ENCODE measurements at places on chromosomes 12 and 14.

DNA sequence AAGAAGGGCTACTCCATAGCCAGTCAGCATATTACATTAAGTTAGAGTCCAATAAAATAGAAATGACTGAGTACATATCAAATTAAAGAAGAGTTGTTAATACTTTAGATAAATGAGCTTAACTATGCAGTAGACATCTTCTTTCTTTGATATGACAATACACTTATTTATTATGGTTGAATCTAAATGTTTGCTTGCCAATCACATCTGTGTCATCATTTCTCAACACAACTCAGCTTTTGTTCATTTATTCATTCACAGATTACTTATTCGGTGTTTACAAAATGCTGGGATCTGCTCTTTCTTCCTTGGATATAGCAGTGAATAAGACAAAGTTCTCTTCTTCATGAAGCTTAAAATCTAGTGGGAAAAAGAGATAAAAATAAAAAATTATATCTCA is 614.6 kb upstream of the ATP2B1 start:
- no peak for DNase-seq

DNA sequence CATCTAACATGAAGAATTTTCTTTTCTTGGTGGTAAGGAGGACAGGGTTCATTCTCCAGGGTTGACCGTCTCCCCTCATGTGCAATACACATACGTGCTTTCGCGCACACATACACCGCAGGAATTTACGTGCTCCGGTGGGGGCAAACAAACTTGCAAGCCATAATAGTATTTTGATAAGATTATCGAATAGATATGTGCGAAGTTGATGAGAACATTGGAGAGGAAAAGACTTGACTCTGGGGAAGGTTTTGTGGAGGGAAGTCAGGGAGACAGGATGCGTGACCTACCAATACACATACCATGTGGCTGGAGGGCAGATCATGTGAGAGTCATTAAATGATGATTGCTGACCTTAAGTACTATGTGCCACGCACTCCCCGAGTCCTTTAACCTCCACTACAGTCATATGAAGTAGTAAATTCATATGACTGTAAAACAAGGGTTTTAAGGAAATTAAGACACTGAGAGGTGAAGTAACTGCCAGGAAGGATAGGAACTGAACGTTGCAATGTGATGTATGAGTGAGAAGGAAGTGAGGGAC is 921 bp downstream of the RAD51B start:
- DNase-seq, result peak; percentile 49

DNA sequence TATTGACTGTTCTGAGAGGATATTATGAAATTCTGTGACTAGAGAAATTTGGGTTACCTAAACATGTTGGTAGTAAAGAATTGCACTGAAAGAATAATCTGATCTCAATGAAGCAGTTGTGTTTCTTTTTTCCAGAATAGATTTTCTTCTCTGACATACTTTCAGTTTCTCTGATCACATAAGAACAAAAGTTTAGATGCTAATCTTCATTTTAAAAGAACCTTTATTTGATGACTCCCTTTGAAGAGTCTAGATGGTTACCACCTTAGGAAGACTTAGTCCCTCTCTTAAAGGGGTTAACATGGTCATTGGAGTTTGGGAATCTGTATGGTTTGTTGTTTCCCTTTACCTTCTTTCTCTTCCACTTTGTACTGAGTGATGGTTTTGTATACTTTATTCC is 58.6 kb downstream of the MON2 start:
- no peak for DNase-seq

GRCh38 chr12:33654313-33654712 is 214.7 kb upstream of the SYT10 start:
- no peak for DNase-seq

GRCh38 chr12:46259071-46259470 is 9.8 kb downstream of the SLC38A1 start:
- no peak for DNase-seq

- no peak for DNase-seq
Observed at GRCh38 chr14:32633224-32633859, 304.2 kb downstream of the AKAP6 start.

DNA sequence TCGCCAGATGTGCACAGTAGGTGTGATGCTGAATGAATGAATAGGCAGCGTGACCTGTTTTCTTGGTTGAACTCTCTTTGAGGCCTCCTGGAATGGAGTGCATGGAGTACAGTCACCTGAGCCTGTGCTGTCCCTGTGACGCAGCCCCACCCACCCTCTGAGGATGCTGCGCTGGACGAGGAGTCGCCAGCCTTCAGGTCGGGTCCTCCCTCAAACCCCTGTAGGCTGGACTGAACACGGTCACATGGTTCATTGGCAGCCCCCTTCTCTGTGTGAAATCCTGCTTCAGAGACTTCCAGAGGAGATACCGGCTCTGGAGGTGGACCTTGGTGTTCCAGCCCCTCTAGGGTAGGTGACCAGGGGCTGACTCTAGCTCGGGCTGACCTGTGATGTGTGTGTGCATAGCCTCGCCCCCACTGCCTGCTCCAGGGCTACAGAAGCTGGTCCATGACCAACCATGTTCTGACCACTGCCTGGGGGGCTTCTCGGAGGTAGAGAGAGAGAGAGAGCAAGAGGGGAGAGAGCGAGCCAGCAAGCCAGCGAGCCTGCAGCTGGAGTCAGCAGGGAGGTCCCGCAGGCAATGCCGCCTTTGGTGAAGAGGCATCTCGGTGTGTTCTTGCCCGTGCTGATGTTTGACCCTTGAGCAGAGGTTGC is 158.0 kb upstream of the RTL1 start:
- no peak for DNase-seq

GRCh38 chr14:72736786-72737559 is 156.9 kb downstream of the DPF3 start:
- DNase-seq, result no peak

DNA sequence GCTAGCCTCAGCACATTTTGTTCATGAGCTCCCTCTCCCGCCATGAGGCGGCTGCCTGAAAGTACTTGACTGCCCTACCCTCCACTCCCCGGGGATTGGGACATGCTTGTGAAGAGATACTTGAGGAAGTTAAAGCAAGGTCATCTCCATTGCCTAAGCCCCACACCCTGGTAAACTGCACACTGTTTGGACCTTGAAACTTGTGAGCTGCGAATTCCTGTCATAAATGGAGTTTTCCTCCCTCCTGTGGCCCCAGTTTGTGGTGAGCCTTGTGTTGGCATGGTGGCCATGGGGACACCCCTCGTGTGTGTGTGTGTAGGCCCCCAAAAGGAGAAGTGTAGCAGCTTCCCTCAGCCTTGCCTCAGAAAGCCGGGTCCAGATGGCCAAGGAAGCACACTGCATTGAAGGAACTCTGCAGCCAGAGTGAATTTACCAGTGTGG is 395.5 kb downstream of the ZFP36L1 start:
- no peak for DNase-seq

DNA sequence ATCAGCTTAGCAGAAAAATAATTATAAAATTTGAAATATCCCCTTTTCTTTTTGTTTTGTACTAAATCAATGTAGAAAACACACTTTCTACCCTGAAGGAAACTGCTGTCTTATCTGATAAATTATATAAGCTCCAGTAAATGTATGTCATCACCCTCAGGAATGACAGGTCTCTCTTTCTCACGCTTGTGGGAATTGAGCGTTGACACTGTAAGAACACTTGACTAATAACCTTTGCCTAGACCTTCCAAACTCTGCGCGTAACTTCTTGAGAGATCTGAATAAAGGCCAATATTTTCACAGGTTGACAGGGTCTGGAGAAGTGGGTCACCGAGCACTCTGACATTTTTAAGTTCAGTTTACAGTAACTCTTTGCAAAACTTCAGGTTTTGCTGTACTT is 138.5 kb downstream of the BCAT1 start:
- no peak for DNase-seq

DNA sequence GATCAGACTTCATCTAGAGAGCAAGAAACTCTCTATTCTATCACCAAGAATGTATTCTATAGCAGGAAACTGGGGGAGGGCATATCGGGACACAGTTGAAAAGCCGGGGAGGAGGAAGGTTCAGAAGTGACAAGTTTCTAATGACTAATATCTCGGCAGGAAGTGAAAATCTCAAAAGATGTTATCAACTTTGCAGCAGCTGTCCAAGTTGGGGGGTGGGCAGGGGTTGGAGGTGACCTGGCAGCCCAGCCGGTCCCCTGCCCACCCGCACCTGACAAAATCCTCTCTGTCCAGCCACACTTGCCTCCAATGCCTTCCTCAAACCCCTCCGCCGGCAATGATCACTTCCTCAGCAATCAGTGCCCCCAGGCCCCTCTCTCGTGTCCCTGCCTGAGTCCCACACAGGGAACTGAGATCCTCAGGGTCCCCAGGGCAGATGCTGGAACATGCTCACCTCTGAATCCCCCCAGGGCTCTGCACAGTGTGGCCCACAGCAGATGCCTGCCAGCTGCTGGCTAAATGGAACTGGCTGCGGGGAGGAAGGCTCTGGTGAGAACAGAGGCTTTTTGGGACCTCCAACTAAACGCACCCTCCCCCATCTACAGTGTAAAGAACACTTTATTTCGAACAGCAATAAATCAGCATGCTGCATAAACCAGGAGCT is 43.9 kb downstream of the CCDC88C start:
- no peak for DNase-seq

DNA sequence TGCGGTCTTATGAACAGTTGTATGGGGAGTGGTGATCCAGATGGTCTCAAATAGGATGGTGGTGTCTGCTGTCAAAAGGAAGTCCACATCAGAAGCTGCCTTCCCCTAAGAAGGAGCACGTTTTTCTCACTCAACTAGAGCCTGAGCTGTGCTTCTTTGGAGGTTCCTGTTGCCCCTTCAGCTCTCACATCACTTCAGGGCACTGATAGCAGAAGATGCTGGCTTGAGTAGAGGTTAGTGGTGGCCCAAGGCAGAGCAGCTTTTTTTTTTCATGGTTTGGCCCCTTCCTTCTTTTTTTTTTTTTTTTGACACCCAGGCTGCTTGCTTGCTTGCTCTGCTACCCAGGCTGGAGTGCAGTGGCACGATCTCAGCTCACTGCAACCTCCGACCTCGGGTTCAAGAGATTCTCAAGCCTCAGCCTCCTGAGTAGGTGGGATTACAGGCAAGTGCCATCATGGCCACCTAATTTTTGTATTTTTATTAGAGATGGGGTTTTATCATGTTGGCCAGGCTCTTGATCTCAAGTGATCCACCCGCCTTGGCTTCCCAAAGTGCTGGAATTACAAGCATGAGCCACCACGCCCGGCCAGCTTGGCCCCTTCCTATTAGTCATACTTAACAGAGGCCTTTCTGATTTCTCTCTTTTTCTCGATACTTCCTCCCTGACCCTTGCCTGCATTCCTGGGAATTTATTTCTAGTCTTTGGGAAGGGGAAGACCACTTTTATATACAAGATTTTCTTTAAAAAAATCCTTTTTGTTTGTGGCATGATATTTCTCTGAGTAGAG is 31.6 kb downstream of the KLRD1 start:
- peak; percentile 45 for DNase-seq

- DNase-seq, result no peak
Observed at GRCh38 chr14:25607192-25607591, 557.2 kb upstream of the STXBP6 start.

- DNase-seq, result no peak
Observed at GRCh38 chr14:103016071-103016470, 41.3 kb downstream of the CDC42BPB start.

- no peak for DNase-seq
Observed at GRCh38 chr12:56719056-56719455, 6.0 kb downstream of the NACA start.

DNA sequence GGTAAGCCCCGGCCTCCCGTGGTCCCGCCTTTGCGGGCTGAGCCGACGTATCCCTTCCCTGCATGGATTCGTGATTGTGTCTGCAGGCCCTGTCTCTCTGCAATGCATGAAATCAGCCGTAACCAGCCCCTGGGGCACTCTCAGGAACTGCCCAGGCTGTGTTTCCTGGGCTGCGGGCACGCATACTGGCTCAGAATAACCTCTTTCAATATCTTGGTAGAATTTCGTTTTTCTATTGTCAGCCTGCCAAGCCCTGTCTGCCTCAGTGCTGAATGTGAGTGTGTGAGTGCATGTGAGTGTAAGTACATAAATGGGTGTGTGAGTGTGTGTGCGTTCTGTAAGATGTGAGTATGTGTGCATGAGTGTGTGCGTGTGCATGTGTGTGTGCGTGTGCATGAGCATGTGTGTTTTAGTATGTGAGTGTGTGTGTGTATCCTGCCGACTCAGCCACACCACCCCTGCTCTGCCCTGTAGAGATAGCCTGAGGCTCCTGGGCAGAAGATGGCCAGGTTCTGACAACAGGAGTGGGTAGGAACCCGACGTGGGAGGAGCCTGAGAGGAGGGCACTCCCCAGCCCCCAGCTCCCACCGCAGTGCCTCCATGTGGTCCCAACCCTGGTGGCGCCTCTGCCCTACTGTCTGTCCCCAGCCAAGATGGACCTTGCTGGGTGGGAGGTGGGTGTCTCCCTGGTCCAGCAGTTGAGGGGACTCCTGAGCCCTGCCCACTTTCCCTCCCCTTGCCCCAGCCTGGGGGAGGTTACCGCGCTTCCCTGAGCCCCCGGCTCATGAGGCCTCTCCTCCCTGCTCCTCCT is 268.8 kb downstream of the ADGRD1 start:
- no peak for DNase-seq

DNA sequence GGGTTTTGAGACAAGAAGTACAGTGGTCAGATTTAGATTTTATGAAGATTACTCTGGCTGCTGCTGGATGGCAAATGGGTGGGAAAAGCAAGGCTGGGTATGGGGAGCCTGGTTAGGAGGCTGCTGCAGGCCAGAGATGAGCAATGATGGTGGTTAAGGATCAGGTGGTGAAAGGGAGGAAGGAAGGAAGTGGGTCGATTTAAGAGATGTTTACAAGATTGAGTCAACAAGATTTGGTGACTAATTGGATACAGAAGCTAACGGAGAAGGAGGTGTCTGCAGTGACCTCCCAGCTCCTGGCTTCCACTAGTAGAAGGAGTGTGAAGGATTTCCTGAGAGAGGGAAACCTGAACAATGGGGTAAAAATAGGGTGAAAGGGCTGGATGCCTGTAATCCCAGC is 18.7 kb downstream of the NOS1 start:
- peak; percentile 76 for DNase-seq

GRCh38 chr12:30000401-30000800 is 216.7 kb upstream of the TMTC1 start:
- DNase-seq, result no peak

GRCh38 chr14:89308232-89308959 is 108.6 kb downstream of the FOXN3 start:
- DNase-seq, result no peak

GRCh38 chr12:124472690-124473279 is 94.6 kb downstream of the NCOR2 start:
- DNase-seq, result no peak

DNA sequence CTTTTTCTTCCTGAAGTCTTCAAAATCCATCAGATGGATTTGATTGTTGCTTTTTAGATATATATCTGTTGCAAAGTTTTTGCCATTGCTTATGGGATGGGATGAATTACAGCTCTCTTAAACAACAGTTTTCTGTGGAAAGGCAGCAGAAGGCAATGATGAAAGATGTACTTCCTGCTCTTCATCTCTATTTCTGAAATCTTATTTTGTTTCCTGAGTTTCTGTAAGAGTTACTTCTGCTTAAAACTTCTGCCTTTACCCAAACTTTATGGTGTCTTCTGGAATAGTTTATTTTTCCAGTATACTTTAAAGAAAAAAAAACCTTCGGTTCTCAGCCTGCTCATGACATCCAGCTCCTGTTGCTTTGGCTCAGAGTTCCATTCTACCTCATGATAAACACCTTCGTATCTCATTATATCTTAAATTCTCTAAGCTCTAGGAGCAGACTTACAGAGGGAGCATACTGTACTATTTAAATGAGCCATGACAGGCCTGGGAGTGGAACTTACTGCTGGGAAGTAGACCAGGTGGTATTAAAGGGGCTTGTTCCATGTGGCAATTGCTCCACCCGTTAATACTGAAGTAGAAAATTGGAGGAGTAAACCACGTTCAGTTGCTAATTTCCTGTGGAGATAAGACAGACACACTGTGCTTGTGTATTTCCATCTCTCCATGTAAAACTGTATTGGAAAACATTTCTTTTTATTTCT is 288.4 kb downstream of the FBXL14 start:
- DNase-seq, result no peak

Measured in urothelium cell line (cell line).